ENCODE measurements at places on chromosomes 5 and 9.

DNA sequence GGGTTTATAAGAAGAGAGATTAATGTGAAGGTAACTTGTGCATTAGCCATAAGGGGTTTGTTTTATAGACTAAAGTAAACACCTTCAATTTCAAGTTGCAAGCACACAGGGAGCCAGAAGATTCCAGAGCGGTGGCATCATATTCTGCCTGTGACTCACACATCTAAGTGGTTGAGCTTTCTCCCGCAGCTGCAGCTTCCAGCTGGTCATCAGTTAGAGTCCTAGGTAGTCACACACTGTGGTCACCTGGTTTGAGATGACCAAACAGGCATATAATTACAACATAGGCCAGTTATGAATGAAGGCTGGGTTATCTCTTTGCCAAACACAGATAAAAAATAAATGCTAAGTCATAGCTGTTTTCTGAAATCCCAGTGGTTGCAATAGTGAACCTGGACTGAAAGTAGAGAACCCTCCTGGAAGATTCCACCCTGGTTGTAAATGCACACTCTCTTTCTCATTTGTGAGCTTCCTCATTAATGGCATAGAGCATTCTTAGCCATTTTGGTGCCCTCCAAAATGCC lies 171.3 kb downstream of the GDNF start:
- DNase-seq: no peak

DNA sequence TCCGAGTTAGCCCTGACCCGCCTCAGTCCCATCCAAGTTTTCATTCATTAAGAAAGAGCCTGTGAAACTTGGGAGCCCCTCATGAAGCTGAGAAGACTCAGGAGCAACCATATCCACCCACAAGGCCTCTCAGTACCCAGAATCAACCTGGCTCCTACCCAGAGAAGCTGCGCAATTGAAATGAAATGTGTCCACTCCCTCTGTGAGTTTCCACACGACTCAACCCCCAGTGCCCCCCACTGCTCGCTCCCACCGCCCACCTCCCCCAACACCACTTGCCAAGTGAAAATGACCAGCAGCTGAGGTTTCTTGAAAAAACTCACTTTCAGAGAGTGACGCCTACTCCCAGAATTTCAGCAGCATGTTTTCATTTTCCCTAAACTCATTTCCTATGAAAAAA lies 104.6 kb downstream of the CDK5RAP2 start:
- DNase-seq: no peak

DNA sequence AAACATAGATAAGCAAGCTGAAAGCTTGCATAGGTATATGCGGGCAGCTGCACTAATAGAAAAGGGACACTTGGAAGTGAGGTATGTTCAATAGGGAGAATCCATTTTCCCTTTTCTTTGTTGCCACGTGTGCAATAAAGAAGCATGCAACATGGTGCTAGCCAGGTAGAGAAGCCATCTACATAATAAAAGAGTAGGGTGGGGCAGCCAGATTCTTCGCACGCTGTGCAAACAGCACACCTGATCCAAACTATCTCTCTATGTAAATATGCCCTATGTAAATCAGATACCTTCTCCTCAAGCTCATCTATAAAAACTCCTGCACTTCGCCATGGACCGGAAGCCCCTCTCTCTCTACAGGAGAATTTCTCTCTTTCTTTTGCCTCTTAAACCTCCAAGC lies 91.9 kb upstream of the C9orf72 start:
- DNase-seq: no peak

GRCh38 chr5:151471276-151471675 lies 23.9 kb downstream of the SLC36A1 start:
- DNase-seq: no peak

DNA sequence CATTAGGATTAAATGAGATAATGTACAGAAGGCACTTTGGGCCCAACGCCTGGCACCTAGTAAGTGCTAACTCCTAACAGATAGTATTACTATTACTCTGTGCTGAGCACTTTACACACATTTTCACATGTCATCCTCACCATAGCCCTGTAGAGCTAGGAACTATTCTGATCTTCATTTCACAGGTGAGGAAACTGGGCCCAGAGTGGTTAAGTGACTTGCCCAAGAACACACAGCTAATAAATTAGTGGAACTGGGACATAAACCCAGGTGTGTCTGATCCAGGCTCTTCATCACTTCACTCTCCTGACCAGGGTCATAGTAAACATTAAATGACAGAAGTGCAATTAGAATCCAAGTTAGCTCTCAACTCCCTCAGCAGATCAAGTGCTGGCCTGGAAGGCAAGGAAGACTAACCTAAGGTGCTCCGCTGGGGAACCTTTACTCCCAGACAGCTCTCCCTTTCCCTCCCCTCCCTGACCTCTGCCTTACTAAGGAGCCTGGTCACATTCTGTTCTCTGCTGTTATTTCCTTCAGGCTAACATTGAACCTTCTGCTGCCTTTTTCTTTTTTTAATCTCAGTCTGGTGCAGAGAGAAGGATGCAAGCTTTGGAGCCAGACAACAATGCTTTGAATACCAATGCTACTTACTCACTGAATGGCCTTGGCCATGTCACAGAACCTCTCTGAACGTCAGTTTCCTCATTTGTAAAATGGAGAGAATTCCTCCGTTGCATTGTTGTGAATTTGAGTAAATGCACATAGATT lies 4.1 kb upstream of the ADRA1B start:
- no peak for DNase-seq

DNA sequence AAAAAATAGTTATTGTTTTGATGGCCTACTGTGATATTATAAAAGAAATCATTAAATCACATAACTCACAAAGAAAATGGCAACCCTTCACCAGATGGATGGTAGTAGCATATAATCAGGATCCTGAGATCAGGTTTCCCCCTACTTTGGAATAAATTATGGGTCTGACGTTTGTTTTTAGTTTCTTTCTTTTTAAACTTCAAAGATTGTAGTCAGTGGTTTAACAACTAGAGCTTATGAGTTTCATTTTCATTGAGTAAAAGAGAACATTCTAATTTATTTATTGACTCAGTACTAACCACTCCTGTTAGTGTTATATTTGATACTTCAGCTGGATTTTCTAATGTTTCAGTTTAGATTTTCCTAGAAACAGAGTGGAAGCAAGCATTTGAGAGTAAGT lies 218.0 kb upstream of the PCSK5 start:
- no peak for DNase-seq

DNA sequence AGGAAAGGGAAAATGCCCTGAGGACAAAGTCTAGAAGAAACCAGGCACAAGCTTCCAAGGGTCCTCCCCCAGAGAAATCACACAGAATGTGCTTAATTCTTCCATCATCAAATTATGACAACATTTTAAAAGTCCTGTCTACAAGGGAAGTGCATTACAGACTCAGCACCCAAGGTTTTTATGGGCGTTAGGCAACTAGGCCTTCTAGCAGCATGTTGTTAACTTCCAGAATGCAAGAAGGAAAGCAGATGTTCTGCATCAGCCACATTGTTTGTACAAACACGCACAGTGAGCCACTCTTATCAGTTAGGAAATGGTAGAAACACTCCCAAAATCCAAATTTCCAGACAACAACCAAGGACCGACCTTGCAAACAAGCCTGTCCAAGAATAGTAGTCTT lies 26.5 kb downstream of the SMC5 start:
- no peak for DNase-seq

GRCh38 chr5:7577381-7577780 lies 181.4 kb downstream of the ADCY2 start:
- no peak for DNase-seq

GRCh38 chr5:55994998-55995914 lies 493 bp upstream of the IL6ST start:
- peak; percentile 99 for DNase-seq

DNA sequence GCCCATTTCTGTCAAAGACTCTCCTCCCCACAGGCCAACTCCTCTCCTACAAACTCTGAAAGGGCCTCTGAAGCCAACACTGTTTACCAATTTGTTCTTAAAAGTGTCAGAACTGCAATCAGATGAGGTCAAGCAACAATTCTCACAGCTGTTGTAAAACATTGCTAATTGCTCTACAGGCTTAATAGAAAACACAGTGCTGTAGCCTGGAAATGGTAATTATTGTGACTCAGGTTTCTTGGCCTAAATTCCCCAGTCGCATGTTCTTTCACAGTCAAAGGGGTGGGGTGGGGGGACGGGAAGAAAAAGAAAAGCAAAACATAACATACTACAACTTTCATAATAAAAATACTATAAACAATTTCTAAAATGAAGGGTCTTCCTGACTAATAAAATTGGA lies 343.2 kb downstream of the DMAC1 start:
- no peak for DNase-seq

GRCh38 chr9:116237456-116237855 lies 83.9 kb downstream of the PAPPA start:
- no peak for DNase-seq

- peak; percentile 27 for DNase-seq
Observed at GRCh38 chr5:93600409-93601070, 17.5 kb downstream of the NR2F1 start.

DNA sequence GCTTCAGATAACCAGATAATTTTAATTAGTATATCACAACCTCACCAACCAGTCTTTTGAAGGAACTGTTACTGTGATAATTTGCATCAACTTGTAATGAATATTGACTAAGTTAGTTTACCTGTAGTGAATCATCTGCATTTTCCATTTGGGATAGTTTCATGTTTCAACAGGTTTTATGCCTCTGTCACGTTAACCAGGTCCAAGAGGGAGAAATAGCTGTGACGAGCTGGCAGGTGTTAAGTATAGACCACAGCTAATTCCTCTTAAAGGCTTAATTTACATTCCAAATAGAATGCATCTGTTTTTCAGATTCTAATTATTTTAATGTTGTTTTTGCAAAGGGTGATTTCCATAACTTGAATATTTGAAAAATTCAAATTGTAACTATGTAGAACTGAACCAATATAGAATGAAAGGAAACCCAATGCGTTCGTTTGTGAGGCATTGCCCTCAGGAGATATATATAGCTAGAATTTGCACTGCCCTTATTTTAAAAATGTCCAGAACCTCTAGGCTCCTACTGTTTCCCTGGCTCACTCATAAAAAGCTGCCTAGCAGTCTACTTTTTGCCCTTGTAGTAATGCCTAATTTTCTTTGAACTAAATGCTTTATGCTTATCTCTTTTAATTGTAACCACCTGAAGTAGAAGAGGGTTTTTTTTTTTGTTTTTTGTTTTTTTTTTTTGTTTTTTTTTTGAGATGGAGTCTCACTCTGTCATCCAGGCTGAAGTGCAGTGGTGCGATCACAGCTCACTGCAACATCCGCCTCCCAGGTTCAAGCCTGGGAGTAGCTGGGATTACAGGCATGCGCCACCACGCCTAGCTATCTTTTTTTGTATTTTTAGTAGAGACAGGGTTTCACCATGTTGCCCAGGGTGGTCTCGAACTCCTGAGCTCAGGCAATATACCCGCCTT lies 270.5 kb downstream of the SMARCA2 start:
- no peak for DNase-seq

- peak; percentile 82 for DNase-seq
Observed at GRCh38 chr5:157913575-157913974, 54.6 kb upstream of the CLINT1 start.
